ENCODE measurements at places on chromosomes 7 and 10.

DNA sequence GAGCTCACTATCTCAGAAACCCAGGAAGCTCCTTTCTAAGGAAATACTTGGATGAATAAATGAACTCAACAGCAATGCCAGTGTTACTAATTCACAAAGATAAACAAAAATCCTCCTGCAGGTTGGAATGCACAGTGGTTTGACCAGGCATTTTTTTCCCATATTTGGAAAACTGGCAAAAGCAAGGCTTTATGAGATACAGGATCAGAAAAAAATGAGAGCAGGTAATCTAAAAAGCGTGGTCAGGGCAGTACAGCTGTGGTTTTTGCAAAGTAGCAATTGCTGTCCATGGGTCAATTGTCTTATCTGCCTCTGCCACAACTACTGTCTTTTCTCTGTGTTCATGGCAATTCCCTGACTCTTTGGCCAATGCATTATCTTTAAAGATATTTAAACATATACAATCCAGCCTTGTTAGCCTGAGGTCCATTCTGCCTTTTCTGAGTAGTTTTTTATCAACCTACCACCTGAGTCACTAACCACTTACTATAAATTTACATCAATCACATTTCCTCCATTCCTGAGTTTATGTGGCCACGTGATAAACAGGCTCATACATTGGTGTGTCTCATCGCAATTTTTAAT lies 564.5 kb upstream of the IGFBP3 start:
- no peak for DNase-seq

- no peak for DNase-seq
Observed at GRCh38 chr10:124898471-124898870, 43.5 kb upstream of the ZRANB1 start.

- no peak for DNase-seq
Observed at GRCh38 chr10:132151951-132152505, 34.7 kb upstream of the DPYSL4 start.

DNA sequence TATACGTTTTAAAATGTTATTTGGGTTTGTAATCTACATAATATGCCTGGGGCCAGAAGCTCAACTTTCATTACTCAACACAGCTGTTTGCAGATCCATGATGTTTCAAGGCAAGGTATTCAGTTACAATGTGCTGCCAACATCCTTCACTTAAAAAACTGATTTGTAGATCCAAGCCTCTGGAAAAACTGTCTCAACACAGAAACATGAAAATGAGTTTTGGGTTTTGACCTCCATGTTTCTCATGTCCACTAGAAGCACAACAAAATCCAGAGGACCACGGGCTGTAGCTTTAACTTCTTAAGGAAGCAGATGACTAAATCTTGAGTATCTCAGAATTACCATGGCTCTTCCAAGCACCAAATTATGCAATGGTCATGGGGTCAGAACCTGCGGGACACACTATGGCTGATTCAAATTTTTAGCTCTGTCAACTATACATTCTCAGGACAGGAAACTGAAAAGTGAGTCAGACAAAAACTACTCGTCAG lies 247.1 kb upstream of the GRB10 start:
- DNase-seq, result no peak

DNA sequence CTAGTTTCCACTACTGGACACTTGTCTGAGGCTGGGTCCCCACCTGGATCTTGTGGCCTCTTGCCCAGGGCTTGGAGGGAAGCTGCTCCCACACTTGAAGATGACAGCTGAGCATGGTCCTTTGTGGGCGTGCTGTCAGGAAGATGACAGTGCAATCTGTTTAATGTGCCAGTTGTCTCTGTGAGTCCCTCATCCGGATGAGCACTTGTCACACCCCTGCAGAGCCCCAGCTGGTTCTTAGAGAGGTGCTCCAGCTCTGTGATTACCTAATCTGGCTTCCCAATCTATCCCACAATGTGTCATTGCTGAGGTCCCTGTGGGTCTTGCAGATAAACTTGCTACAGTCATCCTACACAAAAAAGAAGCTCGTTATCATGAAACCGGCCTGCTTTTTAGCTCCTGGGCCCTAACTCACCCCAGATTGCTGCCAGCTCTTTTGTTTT lies 34.8 kb upstream of the CCSER2 start:
- DNase-seq, result no peak

DNA sequence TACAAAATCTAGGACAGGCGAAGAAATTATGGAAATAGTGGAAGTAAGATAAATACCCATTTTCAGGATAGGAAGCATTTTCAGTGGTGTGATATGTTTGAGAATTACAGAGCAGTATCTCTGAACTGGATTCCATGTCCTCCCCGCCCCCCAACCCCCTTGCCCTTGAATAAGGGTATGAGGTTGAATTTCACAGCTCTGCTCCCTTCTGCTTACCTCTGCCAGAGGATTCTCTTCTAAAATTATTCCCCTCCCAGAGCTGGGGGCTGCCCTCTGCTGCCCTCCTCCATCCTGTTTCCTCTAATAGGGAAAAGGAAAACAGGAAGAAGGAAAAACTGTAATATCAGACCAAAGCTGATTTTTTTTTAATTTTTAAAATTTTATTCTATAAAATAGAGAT lies 7.3 kb upstream of the CLCN1 start:
- DNase-seq, result no peak

GRCh38 chr7:110721395-110721794 lies 369.5 kb upstream of the LRRN3 start:
- DNase-seq, result no peak

GRCh38 chr7:41774966-41775365 lies 72.1 kb upstream of the INHBA start:
- no peak for DNase-seq

- DNase-seq, result no peak
Observed at GRCh38 chr10:88478256-88478655, 104.9 kb downstream of the RNLS start.

DNA sequence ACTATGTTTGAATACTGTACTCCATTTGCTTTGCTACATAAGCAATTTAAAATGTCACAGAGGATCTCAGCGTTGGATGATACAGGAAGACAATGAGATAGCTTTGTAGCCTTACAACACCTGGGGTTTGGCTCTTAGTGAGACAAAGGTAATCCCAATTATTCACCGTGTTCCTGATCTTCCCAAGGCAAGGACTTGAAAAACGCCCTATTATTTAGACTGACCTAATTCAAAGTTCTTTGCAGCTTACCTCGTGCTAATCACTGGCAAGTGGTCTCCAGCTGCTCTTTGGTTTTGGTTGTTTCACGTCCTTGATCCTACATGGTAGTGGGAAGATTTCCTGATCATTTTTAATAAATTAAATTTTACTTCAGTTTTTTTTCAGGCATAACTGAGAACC lies 23.0 kb upstream of the C7orf33 start:
- DNase-seq, result no peak

DNA sequence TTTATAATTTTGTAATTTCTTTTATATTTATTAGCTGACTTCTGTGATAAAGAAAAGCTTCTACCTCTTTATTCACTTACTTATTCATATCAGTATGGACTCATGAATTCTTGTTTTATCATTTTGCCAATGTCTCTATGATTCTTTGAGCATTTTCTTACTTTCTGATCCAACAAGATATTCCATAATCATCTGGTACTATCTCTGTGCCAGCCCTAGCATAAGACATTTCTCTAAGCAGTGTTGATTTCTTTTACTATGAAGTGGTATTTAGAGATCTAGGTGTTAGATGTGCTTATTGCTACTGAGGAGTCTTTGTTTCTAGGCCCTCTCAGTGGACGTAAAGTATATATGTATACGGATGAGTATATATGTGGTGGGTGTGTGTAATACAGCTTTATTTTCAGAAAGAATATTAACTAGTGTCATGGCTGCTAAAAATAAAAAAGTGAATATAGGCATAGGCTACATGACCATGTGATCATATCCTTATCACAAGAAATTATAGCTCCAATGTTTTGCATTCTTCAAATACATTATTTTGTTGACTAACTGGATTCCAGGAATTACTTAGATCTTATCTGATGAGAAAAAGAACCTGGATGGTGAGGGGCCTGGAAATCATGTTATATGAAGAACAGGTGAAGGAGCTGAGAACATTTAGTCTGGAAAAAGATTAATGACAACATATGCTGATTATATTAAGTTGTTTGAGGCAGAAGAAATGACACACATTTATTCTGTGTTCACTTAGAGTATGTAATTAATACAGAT lies 13.1 kb downstream of the PHTF2 start:
- DNase-seq, result no peak

- no peak for DNase-seq
Observed at GRCh38 chr10:4566011-4566410, 260.0 kb upstream of the AKR1E2 start.

DNA sequence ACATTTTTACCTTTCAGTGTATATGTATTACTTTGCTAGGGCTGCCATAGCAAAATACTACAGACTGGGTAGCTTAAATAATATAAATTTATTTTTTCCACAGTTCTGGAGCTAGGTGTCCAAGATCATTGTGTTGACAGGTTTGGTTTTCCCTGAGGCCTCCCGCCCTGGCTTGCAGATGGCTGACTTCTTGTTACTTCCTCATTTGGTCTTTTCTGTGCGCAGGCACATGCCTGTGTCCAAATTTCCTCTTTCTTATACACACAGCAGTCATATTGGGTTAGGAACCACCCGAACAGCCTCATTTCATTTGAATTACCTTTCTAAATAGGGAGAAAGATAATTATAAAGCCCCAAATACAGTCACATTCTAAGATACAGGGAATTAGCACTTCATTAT lies 521.6 kb upstream of the SORCS1 start:
- no peak for DNase-seq

DNA sequence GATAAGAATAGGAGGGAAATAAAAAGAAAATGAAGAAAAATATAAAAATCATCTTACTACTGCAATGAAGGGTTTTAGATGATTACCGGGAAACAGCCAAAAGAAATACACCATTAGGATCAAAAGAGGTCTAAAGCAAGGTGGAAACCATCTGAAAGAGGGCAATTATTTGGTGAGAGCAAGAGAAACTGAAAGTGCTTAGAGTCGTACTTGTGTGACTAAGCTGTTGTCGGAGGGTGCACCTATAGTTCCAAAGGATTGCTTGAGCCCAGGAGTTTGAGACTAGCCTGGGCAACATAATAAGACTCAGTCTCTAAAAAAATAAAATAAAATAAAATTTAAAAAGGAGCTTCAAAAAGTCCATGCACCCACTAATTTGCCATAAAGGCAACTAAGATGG lies 169.5 kb downstream of the DKK1 start:
- DNase-seq, result no peak

- DNase-seq, result no peak
Observed at GRCh38 chr10:91219371-91220193, 881 bp upstream of the PCGF5 start.

DNA sequence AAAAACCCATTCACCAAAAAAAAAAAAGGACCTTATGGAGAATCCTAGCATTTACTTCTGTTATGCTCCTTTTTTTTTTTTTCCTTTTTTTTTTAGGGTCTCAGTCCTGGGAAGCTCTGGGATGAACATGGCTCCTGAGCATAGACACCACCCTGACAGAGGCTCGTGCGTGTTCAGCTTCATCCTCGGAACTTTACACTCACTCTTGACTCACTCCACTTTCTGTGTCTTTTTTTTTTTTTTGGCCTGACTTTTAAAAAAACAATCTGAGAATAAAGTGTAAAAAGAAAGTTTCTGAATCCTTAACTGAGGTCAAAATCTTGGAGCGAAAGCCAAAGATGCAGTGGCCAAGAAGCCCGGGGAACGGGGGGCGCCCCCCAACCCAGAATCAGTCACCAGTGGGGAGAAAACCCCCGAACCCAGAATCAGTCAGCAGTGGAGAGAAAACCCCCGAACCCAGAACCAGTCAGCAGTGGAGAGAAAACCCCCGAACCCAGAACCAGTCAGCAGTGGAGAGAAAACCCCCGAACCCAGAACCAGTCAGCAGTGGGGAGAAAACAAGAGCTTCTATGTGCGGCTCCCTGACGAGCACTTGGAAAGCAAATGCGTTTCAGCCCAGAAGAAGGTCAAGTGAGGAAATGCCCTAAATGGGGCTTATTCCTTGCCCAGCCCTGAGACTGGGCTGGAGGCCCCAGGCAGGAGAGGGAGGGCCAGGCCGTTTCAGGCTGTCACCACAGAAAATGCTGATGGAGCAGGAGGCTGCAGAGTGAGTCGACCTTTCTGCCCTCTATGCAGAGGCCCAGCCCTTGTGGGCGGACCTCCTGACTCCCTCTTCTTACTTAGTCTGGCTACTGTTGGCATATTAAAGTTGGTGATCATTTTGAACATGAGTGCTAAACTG lies 19.0 kb upstream of the PFKP start:
- DNase-seq, result no peak

DNA sequence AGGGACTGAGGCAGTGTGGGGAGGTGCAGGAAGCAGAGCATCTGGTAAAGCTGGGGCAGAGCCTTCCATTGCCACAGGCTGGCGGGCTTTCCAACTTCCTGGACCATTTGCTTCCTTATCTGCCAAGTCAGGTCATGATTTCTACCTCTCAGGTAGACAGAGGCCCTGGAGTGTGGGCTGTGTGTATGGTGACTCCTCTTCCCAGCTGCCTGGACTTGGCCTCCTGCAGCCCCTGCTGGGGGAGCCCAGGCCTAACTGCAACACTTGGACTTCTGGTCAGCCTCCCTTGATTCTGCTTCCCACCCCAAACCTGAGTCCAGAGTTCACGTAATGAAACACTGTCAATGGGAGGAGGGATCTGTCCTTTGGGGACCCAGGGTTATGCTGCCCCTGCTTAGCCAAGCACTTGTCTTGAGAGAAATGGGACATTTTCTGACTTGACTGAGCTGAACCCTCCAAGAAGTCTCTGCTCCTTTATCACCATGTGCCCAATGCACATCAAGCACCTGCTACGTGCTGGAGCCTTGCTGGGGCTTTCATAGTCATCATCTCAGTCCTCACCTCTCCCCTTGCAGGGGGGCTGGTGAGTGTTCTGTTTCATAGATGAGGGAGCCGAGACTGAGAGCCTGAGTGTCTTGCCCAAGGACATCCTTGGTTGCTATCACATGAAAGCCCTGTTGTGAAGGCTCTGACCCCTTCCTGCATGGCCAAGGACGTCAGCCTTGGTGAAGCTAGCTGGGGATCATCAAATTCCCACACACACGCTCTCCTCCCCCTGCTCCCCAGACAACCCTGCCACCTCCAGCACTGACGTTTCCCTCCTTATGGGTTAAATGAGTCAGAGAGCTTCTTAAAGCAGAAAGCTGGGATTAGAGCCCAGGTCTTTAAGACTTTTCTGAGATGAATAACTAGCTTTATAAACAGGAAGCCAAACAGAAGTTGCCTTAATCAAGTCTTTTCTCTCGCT lies 3.4 kb downstream of the CLEC2L start:
- no peak for DNase-seq

DNA sequence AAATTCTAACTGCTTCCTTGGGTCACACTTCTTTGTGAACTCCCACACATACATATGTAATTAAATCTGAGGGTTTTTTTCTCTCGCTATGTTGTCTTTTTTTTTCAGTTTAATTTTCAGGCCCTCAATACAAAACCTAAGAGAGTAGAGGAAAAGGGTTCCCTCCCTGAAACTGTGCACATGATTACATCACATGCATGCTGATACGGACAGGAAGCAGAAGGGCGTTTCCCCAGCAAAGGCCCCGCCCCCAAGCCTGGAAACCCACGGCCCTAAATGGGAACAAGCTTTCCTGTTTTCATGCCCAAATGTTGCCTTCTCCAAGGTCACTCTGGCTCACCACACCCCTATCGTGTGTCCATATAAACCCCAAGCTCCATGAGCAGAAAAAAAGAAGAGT lies 115.4 kb downstream of the TEX36 start:
- DNase-seq, result no peak

Data from T follicular helper cell (primary cell).